Hepatocyte (in vitro differentiated cells): ENCODE measurements at places on chromosomes 6 and 20. TPM values are rescaled to one million over a fixed set of nuclear protein-coding genes. Genes with fewer than 3 reads are reported as not detected.

Gene SSTR4
- total RNA-seq: 0.24 and 0.53 TPM in 2 replicates

Gene PAX1
- total RNA-seq: 0.44 TPM in 1 of 2 replicates, not detected in the other

Gene KHDC1L
- not detected in 2 replicates for total RNA-seq

Gene GDAP1L1
- total RNA-seq: 0.48 and 2.2 TPM in 2 replicates

Gene CLVS2
- total RNA-seq: under 0.01 and 0.07 TPM in 2 replicates

Gene BMP7
- total RNA-seq: 12.8 and 14.8 TPM in 2 replicates
